Activated CD4-positive, alpha-beta T cell treated with anti-CD3 and anti-CD28 coated beads for 24 hours (primary cell): ENCODE measurements at places on chromosomes 16 and 17.
A peak's percentile ranks its signal among the peaks of the same experiment; 100 is the strongest.

DNA sequence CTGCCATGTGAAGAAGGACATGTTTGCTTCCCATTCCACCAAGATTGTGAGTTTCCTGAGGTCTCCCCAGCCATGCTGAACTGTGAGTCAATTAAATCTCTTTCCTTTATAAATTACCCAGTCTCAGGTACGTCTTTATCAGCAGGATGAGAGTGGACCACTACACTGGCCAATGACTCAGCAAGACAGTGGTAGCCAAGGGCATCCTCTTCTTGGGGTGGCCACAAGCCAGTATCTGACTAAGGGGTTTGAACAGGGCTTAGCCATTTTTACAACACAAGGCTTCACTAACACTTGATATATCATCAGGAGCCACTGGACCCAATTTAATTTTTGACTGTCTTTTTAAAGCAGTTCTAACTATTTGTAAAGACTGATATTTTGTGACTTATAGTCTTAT lies 21.1 kb upstream of the KRT24 start:
- DNase-seq = no peak

DNA sequence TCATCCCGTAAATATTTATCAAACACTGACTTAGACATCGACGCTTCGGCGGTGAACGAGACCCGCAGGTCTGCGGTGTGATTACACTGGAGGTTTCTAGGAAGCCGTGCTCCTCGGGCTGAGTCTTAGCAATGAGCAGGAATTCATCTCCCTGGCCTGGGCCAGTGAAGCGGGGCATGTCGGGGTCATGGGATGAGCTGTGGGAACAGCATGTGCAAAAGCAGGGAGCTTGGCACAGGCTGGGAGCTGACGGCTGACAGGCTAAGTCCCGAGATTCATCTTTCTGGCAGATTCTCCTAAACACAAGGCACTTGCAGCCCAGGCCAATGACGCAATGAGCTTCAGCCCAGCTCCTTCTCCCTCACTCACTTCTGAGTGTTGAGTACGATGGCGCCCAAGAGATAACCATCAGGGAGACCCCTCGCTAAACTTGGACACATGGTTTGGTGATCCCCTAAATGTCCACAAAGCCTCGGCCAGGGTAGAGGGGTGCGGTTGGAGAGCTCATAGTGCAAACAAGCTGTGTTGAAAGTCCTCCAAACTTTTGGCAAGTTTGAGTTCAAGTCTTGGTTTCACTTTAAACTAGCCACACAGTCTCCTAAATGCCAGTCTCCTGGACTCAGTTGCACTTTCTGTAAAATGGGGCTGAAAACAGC lies 12.8 kb downstream of the CRISPLD2 start:
- DNase-seq = no peak

GRCh38 chr16:31477220-31478216 lies 5.4 kb upstream of the SLC5A2 start:
- no peak for DNase-seq

DNA sequence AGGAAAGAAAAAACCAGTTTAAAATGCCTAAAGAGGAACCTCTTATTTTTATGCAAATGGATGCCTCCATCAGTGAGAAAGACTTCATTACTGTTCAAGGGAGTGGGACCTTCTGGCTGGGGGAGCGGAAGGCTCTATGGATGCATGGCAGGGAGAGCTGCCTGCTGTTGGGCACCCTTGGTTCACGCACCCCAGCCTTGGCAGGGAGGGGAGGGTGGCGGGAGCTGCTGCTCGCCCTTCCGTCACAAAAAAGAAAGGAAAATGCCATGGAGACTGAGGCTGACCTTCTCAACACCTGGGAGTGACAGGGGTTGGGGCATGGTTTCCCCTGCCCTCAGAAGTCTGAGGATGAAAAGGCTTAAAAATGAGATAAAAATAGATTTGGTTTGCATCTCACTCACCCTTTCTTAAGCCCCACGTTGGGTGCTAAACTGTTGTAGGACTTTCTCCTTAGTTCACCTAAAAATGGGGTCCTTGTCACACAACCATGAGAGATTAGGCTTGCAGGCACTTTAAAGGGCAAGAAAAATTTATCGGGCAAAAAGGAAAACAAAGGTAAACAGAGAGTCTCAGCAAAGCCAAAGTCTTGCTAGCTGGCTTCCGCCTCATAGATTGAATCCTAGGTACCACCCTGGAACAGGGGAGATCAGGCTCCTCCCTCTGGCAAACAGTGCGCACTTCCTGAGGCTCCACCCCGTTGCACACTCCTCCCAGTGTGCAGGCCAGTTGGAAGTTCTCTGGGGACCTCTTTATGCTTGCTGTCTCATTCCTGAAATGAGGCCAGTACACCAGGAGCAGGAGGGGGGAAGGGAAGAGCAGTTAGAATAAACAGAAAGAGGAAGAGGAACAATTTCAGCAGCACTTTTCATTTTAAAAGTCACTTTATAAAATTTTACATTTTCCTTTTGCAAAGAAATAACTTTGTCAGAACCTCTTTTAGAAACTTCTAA lies 31.6 kb downstream of the PHKB start:
- DNase-seq = no peak

DNA sequence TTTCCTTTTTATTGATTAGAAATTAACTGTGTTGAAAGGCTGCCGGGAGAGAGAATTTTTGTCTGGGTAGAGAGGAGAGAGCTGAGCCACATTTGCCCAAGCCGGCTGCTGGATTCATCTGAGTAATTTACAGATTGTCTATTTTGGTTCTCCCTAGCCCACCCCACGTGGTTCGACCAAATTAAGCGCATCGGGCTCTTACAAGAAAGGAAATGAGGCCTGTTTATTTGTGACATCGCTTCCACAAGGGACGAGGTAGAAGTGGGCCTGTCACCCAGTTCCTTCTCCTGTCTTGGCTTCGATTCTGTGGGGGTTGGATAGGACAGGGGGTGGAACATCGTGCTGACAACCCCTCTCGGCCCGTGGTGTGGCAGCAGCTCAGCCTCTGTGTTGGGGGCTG lies 42.9 kb downstream of the SYT17 start:
- DNase-seq = no peak

- DNase-seq = no peak
These were observed 43.2 kb upstream of the PVALEF start for GRCh38 chr17:81121841-81122733.

- DNase-seq = no peak
These were observed 9.9 kb downstream of the HEXIM2 start for GRCh38 chr17:45171338-45172231.

DNA sequence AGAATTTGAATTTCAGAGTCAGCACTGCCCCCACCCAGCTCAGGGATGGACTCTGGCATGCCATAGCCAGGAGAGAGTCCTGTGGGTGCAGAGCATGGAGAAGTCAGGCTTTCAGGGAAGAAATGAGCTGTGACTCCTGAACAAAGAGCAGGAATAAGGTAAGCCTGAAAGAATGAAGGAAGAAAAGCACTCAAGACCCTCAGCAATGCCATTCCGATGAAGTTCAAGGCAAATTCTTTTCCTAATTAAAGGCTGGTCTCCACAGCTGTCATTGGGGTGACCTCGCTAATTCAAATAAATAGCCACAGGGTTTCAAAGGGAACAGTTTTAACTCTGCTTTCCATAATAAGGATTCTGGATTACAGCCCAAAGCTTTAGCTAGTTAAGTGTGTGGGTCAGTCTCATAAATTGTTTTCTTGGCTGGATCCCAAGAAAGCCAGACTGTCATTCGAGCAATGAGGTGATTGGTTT lies 31.7 kb downstream of the TOM1L2 start:
- DNase-seq = no peak

DNA sequence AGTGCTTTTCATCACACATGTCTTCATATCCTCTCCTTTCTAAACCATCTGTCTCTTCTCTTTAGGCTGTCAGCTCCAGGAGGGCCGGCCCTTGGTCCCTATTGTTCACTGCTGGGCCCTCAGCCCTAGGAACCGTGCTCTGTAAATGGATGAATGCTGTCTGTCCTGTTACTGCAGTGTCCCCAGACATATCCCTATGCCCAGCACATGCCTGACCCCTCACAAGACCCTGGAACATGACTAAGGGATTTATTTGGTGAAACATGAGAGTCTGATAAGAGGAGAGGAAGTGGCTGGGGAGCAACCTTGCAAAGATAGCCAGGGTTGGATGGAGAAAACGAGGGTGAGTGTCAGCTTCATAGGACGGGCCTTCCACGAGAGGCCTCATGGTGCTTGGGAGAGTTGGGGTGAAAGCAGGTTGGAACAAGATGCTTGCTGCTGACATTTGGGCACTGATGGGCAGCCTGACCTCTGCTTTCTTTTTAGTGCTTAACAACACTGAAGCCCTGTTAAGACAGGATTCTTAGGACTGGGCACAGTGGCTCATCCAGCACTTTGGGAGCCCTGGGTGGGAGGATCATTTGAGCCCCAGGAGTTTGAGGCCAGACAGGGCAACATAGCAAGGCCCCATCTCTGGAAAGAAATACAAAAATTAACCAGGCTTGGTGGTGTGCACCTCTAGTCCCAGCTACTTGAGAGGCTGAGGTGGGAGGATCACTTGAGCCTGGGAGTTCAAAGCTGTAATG lies 39.0 kb downstream of the ABCC1 start:
- no peak for DNase-seq

- no peak for DNase-seq
These were observed 140.4 kb downstream of the RGS9 start for GRCh38 chr17:65277576-65277975.

GRCh38 chr17:1108478-1108764 lies 71.4 kb downstream of the ABR start:
- DNase-seq = no peak

DNA sequence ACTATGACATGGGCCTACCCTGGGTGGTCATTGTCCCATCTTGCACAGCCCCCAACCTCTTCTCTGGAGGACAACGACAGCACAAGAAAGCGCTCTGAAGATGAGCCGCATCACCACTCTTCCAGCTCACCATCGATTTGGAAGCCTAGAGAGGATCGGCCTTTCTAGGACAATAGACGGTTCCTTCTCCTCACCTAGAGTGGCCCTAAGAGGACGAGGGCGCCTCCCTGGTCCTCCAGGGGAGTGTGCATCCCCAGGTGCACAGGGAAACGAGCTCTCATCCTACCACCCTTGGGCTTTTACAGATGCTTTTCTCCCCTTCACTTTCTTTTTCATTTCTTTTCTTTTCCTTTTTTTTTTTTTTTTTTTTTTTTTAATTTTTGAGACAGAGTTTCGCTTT lies 20.3 kb upstream of the SLC52A1 start:
- DNase-seq = no peak

- DNase-seq = no peak
These were observed 83.4 kb downstream of the IRX5 start for GRCh38 chr16:55014022-55014421.

DNA sequence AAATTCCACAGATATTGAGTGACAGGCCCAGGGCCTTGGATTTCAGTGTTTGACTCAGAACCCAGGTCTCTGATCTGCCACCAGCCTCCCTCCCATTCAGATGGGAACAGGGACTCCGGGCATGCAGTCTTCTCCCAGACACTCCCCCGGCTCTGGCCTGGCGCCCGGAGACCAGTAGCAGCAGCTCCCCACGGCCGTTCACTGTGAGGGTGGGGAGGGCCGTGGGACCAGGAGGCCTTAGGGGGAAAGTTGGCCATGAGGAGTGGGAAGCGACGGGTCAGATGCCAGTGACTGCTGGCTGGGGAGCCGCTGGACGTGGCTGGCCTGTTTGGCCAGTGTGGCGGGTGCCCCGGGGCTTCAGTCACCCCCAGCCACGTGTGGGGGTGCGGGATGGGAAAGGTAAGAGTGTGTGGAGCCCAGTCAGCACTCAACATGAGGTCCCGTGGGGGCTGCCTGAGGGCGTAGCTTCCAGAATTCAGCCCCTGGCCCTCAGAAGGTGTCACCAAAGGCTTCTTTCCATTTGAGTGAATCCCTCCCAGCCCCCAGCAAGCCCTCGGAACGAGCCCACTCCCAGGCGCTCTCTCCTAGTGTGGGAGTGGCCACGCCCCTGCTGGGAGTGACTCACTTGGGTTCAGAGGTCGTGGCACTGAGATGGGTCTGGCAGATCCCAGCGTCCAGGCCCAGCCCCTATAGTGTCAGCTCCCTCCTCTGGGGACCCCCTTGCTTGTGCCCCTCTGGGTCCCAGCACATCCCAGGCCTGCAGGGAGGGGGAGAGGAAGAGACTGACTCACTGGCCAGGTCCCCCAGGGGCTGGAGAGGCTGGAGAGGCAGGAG lies 309.4 kb downstream of the SEC14L1 start:
- peak; percentile 71 for DNase-seq

- no peak for DNase-seq
These were observed at the start of gene CTF1 for GRCh38 chr16:30896261-30896888. Gene CTF1 (plus strand): TSS chr16:30896614. CDS start chr16:30896644, 30 bp downstream.

- DNase-seq = no peak
These were observed 8.7 kb upstream of the CDC27 start for GRCh38 chr17:47197821-47198220.

DNA sequence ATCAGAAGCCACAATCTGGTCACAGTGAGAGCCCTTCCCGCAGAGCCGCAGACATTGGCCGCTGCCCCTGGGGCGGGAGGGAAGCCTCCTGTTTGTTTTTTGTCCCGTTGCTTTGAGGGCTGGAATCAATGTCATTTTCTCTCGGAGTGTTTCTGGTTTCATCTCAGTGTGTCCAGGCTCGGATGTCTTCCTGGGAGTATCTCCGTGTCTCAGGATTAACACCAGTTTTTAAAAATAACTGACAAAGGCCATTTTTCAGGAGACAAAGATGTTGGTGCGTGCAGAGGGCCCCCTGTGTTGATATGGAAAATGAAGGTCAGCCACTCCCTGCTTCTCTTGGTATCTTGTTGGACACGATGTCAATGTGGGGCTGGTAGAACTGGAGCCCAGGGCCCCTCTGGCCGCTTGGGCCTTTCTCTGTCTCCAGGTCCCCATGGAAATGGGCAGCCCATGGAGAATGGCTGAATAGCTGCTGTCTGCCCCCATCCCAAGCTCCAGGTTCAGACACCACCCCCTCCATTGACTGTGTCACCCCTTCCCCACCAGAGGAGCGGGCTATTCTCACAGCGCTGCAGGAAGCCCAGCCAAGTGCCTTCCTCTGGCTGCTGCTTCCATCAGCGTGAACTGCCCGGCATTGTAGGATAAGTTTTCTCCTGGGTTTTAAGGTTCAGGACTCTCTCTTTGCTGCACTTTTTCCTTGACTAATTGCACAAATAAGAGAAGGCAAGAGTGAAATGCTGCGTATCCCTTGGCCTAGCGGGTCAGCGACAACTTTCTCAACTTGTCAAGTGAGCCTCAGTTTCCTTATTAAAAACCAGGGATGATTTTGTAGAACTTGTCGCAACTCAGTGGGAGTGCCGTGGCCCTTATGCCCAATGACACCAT lies 72.2 kb upstream of the METTL9 start:
- no peak for DNase-seq

DNA sequence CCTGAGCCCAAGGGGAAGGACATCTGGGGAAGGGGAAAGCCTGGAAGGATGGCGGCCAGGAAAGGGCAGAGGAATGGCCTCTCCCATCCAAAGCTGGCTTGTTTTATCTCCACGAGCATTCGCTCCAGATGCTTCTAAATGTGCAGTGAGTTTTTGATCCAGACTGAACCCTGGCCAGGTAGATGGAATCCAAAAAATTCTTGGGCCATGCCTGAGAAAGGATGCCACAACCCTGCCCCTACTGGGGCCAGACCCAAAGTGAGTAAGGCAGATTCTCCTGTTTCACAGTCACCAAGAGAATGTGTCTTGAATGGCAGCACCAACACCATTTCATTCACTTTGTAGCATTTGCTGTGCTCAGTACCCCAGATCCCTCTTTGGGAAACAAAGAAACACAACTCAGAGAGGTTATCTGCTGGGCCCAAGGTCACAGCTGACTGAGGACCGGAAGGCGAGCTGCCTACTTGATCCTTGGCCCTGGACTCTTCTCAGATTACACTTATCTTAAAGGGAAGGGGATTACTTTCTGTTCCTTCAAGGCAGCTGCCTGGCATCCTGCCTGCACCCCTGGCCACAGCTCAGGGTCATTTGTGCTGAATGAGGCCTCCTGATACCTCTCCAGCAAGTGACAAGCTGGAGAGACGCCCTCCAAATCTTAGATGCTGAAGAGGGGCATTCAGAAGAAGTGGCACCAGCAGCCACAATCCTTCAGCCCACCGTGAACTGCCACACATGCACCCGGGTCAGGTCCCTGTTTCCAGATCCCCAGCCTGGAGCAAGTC lies 3.6 kb downstream of the LRRC75A start:
- DNase-seq = no peak
